ENCODE measurements at places on chromosomes 12 and 14.

DNA sequence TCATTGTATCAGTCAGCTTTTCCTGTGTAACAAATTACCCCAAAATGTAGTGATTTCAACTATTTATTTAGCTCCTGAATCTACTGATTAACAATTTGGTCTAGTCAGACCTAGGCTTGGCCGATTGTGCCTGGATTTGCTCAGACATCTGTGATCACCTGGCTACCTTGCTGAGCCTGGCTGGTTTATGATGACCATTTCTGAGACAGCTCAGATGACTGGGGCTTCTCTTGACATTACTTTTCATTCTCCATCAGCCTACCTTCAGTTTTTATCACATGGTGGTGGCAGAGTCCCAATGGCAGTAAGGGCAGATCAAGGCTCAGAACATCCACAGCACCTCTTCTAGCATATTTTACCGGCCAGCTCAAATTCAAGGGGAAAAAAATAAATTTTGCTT lies 286.3 kb downstream of the BTG1 start:
- DNase-seq: no peak

GRCh38 chr12:54282949-54283593 lies 2.5 kb downstream of the HNRNPA1 start:
- no peak for DNase-seq

GRCh38 chr12:18868717-18869116 lies 130.8 kb downstream of the CAPZA3 start:
- no peak for DNase-seq

GRCh38 chr12:10607885-10608458 lies 5.4 kb downstream of the MAGOHB start:
- DNase-seq: peak; percentile 18

GRCh38 chr14:61891810-61892209 lies 129.6 kb downstream of the SNAPC1 start:
- DNase-seq: no peak

GRCh38 chr14:65164068-65164824 lies 61.9 kb upstream of the MAX start:
- DNase-seq: peak; percentile 53

DNA sequence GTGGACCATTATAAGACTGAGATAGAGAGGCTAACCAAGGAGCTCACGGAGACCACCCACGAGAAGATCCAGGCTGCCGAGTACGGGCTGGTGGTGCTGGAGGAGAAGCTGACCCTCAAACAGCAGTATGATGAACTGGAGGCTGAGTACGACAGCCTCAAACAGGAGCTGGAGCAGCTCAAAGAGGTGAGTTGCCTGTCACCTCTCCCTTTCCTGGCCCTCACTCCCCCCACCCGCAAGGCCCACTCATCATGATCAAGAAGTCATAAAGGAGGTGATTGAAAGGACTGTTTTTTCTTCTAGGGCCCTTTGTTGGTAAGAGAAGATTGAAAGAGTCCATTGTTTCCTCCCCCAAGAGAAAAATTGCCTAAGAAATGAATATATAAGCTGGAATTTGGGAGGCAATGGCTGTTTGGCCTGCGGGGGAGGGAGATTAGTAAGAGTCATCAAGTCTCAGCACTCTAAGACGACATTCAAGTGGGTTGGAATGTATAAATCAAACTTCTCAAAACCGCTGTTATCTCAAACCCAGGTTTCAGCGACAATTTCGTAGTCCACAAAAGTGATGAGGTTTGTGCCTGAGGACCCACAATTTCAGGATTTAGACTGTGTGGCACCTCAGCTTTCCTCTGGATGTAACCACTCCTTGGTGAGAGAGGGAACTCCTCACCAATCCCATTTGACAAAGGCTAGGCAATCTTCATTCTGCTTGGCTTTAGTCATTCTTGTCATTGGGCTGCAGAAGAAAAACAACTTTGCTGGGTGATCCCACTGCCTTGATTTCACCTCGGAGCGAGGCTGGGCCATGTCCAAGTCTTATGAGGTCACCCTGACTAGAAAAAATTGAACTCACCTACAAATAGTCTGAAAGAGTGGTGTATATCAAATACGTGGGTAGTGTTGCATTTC lies 966 bp downstream of the BICD1 start:
- peak; percentile 9 for DNase-seq

DNA sequence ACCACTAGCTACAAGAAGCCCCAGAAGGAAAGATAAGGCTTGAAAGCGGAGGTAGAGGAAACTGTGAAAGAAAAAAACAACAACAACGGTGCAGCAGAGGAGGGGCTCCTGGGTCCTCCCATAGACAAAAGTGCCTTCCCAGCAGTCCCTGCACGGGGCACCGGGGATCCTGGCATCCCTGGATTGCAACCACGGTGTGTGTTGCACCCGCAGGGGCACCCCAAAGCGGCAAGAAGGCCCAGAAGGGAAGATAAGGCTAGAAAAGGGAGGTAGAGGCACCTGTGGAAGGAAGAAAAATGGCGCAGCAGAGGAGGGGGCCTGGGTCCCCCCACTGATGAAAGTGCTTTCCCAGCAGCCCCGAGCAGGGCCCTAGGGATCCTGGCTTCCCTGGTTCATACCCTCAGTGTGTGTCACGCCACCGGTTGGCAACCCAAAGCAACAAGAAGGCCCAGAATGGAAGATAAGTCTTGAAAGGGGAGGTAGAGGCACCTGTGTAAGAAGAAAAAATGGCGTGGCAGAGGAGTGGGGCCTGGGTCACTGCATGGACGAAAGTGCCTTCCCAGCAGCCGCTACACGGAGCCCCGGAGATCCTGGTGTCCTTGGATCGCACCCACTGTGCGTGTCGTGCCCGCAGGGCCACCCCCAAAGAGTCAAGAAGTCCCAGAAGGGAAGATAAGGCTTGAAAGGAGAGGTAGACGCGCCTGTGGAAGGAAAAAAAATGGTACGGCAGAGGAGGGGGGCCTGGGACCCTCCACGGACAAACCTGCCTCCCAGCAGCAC lies 281.0 kb downstream of the ALG10 start:
- DNase-seq: no peak

- DNase-seq: no peak
These were observed 162.9 kb downstream of the ADGRD1 start for GRCh38 chr12:131116468-131117117.

DNA sequence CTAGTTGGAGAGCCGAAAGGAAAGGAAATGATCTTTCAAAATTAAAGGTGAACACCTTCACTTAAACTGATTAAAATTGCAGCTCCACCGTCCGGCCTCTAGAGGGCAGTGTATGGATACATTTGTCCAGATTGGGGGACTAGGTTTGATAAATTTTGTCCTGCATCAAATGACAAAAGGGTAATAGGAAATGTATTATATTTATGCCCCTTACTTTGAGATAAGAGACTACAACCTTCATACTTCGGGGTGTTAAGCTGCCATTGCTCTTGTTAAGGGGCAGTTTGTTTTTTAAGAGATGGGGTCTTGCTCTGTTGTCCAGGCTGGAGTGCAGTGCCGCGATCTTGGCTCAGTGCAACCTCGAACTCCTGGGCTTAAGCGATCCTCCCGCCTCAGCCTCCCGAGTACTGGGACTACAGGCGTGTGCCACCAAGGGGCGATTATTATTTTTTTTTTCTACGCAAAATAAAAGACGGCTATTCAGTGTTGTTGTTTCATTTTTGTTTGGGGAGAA lies 818 bp upstream of the SUOX start:
- DNase-seq: peak; percentile 61

- no peak for DNase-seq
These were observed 20.8 kb upstream of the FBLN5 start for GRCh38 chr14:91968280-91968679.

GRCh38 chr14:96112032-96112431 lies 72.9 kb downstream of the C14orf132 start:
- DNase-seq: no peak

DNA sequence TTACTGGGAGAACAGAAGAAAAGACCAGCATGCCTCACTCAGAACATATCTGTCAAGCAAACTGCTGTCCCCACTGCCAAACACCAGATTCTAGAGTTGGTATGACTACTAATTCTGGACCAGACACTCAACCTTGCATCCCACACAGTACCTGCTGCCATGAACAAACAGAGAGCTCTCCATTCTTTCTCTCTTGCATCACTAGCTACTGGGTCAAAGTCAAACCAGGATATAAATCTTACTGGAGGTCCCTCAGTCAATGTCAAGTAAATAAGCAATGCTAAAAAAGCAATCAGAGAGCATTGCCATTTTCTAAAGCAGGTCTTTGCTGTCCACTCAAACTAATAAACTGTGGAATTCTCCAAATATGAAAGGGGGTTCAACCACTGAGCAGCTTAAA lies 452.4 kb upstream of the SEL1L start:
- DNase-seq: no peak

DNA sequence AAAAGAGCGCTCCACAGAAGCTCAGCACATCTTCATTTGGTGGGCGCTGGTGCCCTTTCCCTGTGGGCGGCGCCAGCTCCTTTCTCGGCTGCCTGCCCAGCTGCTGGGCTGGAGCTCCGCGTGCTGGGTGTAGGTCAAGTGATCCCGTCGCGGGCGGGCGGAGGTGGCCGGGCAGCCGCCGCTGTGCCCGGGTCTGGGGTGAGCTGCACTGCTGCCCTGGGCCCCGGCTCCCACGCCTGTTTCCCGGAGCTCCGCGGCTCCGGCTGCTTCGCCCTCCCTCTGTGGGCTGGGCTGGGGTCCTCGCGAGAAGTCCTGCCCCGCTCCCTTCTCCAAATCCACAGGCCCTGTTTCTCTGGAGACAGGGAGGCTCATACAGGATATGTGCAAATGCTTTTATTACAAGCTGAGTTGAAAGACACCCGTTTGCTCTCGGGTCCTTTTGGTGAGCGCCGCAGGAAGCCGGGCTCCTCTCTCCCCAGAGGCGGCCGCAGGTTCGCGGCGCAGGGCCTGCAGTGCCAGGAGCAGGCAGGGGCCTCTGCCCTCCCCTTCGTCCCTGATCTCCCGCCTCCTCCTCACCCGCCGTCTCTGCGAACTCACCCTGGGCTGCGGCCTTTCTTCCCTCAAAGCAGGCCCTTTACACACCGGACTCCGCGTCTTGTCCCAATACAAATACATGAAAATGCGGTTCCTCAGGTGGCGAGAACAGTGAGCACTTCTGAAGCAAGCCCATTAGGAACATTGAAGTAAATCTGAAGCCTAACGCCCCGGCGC lies 67.8 kb upstream of the CAPRIN2 start:
- DNase-seq: peak; percentile 21

GRCh38 chr12:19893514-19893913 lies 454.2 kb downstream of the AEBP2 start:
- DNase-seq: no peak

GRCh38 chr12:118319627-118320026 lies 53.1 kb downstream of the TAOK3 start:
- DNase-seq: no peak

DNA sequence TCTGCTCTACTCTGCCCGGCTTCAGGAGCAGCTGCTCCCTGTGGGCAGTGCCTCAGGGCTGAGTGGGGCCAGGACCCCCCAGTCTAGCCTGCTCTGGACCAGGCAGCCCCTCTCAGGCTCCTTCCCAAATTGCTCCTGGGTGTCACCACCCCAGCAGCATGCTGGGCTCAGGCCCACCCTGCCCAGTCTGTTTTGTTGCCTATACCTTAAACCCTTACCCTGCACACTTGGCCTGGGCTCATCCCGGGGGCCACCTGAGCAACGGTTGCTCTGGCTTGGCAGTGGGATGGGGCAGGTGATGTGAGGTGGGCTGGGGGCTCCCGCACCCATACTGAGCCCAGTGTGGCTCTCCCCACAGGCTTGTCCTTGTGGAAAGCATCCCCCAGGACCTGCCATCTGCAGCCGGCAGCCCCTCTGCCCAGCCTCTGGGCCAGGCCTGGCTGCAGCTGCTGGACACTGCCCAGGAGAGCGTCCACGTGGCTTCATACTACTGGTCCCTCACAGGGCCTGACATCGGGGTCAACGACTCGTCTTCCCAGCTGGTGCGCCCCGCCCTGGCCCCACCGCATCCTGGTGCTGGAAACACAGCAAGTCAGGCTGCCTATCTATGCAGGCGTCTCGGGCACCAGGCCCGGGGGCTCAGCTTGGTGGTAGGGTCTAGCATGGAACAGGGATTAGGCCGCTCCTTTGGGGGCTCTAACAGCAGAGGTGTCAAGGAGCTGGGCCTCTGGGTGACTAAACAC lies 3.9 kb downstream of the PLD4 start:
- DNase-seq: no peak

GRCh38 chr14:86712176-86712575 lies 1182.2 kb downstream of the FLRT2 start:
- DNase-seq: no peak

Measured in naive B cell (primary cell).